ENCODE measurements at places on chromosomes 6 and 20.

DNA sequence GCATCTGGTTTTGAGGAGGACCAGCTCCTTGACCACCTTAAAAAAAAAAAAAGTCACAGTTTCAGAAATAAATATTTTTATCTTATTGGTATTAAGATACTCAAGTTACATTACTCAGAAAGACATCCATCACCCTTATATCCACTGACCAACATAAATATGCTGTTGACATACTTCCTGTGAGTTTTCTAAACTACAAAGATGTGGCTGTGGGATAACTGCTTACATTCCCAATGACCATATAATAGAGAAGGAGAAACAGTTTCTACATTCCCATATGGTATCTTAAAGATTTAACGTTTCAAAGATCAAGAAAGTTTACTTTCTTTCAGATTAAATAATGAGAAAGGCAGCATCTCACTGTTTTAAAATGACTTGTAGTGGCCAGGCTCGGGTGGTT is 46.3 kb downstream of the TP53INP2 start:
- no peak for DNase-seq

GRCh38 chr20:53872561-53873229 is 197.7 kb downstream of the BCAS1 start:
- DNase-seq: peak; percentile 19

- DNase-seq: no peak
Measured at GRCh38 chr6:79426625-79427278, 110.5 kb downstream of the LCA5 start.

- no peak for DNase-seq
Measured at GRCh38 chr6:39908838-39909583, 25.3 kb downstream of the MOCS1 start.

DNA sequence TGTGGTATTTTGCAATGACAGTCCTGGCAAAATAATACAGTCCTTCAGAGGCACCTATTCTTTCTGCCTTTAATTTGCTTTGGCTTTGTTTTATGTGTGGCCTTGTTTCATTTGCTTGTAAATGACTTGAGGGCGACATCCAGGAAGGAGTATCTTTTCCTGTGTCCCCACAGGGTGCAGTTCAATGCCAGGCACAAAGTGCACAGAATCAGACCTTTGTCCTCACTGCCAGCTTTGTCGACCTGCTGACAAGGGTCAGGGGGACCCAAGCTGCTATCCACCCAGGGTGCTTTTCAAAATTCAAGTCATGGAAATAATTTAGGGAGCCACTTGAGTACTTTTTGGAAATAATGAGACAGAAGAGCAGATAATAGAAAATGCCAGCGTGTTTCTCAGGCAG is 37.0 kb upstream of the CDKN1A start:
- DNase-seq: no peak

GRCh38 chr6:82246802-82247504 is 591 bp downstream of the IBTK start:
- DNase-seq: no peak

DNA sequence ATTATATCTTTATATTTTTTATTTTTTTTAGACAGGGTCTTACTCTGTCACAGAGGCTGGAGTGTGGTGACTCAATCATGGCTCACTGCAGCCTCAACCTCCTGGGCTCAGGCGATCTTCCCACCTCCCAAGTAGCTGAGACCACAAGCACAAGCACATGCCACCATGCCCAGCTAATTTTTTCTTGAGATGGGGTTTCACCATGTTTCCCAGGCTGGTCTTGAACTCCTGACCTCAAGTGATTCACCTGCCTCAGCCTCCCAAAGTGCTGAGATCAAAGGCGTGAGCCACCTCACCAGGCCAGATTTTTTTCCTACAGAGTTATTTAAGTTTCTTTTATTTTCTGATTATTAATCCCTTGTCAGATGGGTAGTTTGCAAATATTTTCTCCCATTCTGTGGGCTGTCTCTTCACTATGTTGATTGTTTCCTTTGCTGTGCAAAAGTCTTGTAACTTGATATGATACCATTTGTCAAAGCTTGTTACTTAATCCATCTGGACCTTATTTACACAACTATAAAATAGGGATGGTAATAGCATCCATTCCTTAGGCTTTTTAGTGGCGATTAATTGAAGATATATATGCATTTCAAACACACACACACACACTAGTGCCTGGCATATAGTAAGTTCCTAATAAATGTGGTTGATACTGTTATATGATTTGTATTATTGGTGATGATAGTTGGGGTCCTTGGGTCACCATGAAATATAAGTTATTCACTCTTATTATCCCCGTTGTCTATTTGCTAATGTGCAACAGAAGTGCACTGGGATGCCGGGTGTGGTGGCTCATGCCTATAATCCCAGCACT is 187.1 kb downstream of the BCAS1 start:
- no peak for DNase-seq

Measured in activated CD4-positive, alpha-beta T cell treated with anti-CD3 and anti-CD28 coated beads for 24 hours (primary cell).